Brain microvascular endothelial cell (primary cell): ENCODE measurements at places on chromosomes 2 and 18.

GRCh38 chr2:7962161-7962560, 719.7 kb upstream of the ID2 start:
- no peak for DNase-seq

GRCh38 chr2:68932402-68932801, 20.3 kb downstream of the GKN2 start:
- DNase-seq: no peak

GRCh38 chr18:76374330-76375281, 120.4 kb downstream of the ZNF516 start:
- no peak for DNase-seq

GRCh38 chr2:145909175-145909755, 1389.3 kb upstream of the ZEB2 start:
- DNase-seq: no peak

DNA sequence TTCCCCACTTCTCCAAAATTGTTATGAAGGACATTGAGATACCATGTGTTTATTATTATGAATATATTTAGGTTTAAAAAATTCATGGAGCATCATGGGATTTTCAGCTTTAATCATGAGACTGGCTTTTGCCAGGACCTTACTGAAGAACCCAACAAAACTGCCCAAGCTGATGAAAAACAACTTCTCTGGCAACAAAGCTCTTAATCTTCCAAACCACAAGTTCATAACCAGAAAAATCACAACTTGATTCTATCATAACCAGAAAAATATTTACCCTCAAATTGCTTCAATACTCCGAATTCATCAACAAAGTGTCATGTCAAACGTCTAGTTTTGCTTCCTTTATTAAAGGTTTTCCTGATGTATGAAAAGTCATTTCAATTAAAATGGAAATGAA, 971.8 kb upstream of the ACVR2A start:
- DNase-seq: no peak

GRCh38 chr2:128137094-128137616, 46.2 kb downstream of the UGGT1 start:
- no peak for DNase-seq

GRCh38 chr18:79377187-79377891, 18.4 kb upstream of the NFATC1 start:
- no peak for DNase-seq
